HFFc6 (cell line): ENCODE measurements at places on chromosomes 12 and 14. TPM values are rescaled to one million over a fixed set of nuclear protein-coding genes. Genes with fewer than 3 reads are reported as not detected.
A peak's percentile ranks its signal among the peaks of the same experiment; 100 is the strongest.

MYF6 gene
- not detected in 3 replicates for total RNA-seq

KLHDC1 gene
- total RNA-seq = 0.97 to 1.4 TPM (median 1.1 TPM) in 3 replicates

PPP1R36 gene
- 0.27 to 0.88 TPM (median 0.61 TPM) in 3 replicates for total RNA-seq

PTHLH gene
- 0.83 to 1.0 TPM (median 0.84 TPM) in 3 replicates for total RNA-seq

GRCh38 chr12:31768046-31768445 is 39.2 kb upstream of the AMN1 start:
- no peaks in the 10 kb centered on the region for H3K36me3 ChIP-seq
- peaks cover 10% of the 10 kb centered on the region; the same call in 1 of the 2 replicates for H3K4me1 ChIP-seq
- H3K27me3 ChIP-seq = peaks cover 11% of the 10 kb centered on the region
- H3K27ac ChIP-seq = no peak overlapping the region

- peaks cover 83% of the 10 kb centered on the region for H3K4me1 ChIP-seq
- peak; percentile 78 for DNase-seq
- peak overlapping the region; percentile 98 for H3K27ac ChIP-seq
- H3K4me3 ChIP-seq = peak overlapping the region; percentile 70
Observed at GRCh38 chr12:108802101-108802961, 55.1 kb downstream of the SSH1 start.

DNA sequence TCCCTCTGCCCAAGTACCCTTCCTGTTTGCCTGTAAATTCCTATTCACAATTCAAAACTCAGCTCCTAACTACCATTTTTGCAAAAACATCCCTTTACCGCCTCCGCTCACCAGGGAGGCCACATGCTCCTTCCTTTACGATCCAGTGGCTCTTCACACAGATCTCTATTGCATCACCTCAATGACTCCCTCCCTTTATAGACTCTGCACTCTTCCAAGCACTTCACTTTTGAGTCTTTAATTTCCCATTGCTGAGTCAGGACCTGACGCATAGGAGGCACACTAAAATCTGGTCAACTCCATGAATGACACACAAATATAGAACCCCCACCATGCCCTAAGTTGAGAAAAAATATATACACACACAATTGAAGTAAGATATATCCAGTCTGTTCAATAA is 45.9 kb downstream of the PPP1R13B start:
- peak overlapping the region; percentile 46 for H3K4me3 ChIP-seq
- no peaks in the 10 kb centered on the region for H3K36me3 ChIP-seq
- no peaks in the 10 kb centered on the region for H3K27me3 ChIP-seq
- DNase-seq = peak; percentile 83
- peaks cover 39% of the 10 kb centered on the region for H3K4me1 ChIP-seq

- peak; percentile 33 for DNase-seq
- H3K27me3 ChIP-seq = peaks cover 3% of the 10 kb centered on the region; the same call in 1 of the 2 replicates
- H3K4me1 ChIP-seq = peaks cover 51% of the 10 kb centered on the region
Observed at GRCh38 chr12:88036353-88036965, 7.3 kb upstream of the C12orf50 start.

DNA sequence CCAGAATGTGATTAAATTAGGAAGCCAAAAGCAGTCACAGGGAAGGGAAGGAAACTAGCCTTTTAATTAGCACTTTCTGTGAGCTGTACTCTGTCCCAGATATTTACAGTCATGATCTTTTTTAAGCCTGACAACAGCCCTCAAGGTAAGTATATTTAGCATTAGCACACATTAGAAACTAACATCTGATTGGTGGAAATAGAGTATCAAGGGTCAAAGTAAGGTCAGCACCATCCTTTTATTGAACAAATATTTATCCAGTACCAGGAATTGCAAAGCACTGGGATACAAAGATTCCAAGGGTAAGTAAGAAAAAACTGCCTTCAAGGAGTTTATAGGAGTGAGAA is 28.2 kb downstream of the RPGRIP1 start:
- H3K36me3 ChIP-seq = no peaks in the 10 kb centered on the region
- no peak overlapping the region for H3K27ac ChIP-seq
- peaks cover 21% of the 10 kb centered on the region for H3K27me3 ChIP-seq
- H3K4me1 ChIP-seq = no peaks in the 10 kb centered on the region; the same call in 1 of the 2 replicates
- DNase-seq = no peak

- no peak overlapping the region for H3K27ac ChIP-seq
- no peaks in the 10 kb centered on the region for H3K36me3 ChIP-seq
- H3K27me3 ChIP-seq = no peaks in the 10 kb centered on the region
- no peak overlapping the region for H3K4me3 ChIP-seq
Observed at GRCh38 chr12:24482882-24483604, 465.9 kb downstream of the BCAT1 start.

DNA sequence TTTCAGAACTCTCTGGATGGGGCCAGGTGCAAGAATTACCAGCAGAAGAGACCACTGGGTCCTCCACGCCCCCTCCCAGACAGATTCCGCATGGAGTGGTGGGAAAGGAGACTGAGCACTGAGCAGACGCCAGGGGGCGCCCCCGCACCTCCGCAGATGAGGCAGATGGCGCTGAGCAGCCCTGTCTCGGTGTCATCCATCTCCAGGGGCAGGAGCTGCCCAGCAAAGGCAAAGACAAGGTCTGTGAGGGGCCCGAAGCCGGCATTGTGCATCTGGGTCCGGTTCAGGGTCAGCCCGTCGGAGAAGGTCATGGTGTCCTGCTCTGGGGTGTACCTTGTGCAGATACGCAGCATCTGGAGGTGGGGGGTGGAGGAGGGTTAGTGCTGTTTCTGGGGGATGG is 6.3 kb upstream of the ITGB7 start:
- peak; percentile 60 for DNase-seq
- H3K4me1 ChIP-seq = peaks cover 67% of the 10 kb centered on the region
- peaks cover 6% of the 10 kb centered on the region for H3K27me3 ChIP-seq
- H3K27ac ChIP-seq = peak overlapping the region; percentile 60
- peaks cover 18% of the 10 kb centered on the region; the same call in 1 of the 2 replicates for H3K36me3 ChIP-seq

DNA sequence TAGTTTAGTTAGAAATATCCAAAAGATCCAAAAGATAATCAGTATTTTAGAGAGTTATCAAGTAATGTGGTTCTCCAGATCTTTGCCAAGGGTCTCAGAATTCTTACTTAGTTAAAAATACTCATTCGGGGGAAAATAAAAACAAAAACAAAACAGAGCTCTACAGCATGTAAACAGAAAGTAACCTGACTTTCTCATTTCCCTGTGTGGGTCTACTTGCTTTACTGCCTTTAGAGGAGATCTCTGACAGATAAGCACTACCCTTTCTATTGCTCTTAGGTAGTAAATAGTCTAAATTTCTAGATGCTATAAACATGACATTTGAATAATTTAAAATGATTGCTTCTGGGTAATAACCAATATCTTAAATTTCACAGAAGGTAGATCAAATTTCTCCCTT is 371.8 kb downstream of the RPL10L start:
- no peak overlapping the region for H3K4me3 ChIP-seq
- no peaks in the 10 kb centered on the region for H3K36me3 ChIP-seq
- no peak overlapping the region for H3K27ac ChIP-seq

DNA sequence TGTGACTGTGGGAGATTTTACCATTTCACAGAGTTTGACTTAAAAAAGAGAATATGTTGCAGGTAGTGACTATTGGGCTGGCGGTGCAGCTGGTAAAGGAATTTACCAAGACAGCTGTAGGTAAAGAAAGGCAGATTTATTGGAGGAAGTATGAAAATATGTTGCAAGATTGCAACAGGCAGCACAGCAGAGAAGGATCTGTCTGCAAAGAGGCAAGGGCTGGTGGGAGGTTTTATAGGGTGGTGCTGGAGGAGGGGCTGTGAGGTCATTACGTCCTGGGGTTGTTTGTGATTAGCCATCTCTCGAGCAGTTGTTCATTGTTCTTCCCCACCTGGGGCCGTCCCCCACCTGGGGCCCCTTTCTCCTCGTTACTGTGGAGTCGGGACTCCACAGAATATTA is 62.1 kb downstream of the ACACB start:
- H3K27me3 ChIP-seq = peaks cover 4% of the 10 kb centered on the region; the same call in 1 of the 2 replicates
- DNase-seq = no peak
- no peak overlapping the region for H3K4me3 ChIP-seq
- H3K36me3 ChIP-seq = no peaks in the 10 kb centered on the region
